CD4-positive, alpha-beta T cell treated with Interleukin-12 subunit alpha and Interleukin-12 subunit beta, for 1 hour (primary cell): ENCODE measurements at places on chromosomes 16 and 17.

DNA sequence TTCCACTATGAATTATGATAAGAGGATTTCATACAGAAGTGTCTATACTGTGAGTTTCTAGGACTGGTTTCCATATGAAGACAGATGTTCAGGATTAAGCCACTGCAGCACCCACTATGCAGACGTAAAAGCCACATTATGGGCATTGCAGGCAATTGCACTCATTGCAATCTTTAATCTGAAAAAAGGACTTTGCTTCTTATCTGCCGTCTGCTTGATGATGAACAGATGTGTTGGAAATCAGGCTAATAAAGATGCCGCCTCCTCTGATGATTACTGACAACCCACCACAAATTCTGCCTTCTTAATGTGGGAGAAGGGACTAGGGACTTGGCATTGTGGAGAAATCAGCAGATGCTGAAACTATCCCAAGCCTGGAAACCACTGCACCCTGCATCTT, 276.9 kb downstream of the IRF8 start:
- no peak for DNase-seq

- peak; percentile 81 for DNase-seq
These were observed at the start of gene ZBTB4 for GRCh38 chr17:7479213-7480088. Gene ZBTB4, minus strand, starts transcription at chr17:7479631. Its CDS starts 12,830 bp downstream, at chr17:7466801.

DNA sequence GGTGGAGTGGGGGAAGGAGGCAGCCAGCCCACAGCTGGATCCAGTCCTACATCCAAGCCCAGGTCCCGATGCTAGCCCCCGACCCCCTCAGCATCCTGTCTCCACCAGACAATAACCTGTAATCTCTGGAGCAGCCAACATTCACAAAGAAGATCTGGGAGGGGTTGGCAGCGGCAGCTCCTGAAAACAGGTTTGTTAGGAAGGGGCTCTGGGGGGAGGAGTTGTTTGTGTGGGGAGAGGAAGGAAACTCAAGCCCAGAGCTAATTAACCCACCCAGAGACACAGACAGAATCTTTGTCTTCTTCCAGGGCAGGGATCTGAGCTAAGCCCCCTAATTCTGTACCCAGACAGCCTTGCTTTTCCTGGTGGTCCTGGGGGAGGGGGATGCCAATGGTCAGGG, 4.6 kb upstream of the C17orf113 start:
- DNase-seq, result no peak

DNA sequence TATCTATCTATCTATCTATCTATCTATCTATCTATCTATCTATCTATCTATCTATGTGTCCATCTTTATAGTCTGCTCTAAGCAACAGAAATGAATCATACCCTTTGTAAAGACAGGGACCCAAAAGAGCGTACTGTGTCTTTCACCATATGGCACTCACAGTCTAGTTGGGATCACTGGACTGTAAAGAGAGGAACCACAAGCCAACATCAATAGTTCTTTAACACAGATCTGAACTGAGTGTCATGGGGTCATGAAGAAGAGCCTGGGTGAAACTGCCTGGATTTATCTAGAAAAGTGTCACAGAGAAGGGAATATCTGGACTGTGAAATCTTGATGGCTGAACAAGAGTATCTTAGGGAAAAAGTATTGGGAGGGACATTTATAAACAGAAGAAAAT, 619.1 kb upstream of the SOX9 start:
- no peak for DNase-seq

DNA sequence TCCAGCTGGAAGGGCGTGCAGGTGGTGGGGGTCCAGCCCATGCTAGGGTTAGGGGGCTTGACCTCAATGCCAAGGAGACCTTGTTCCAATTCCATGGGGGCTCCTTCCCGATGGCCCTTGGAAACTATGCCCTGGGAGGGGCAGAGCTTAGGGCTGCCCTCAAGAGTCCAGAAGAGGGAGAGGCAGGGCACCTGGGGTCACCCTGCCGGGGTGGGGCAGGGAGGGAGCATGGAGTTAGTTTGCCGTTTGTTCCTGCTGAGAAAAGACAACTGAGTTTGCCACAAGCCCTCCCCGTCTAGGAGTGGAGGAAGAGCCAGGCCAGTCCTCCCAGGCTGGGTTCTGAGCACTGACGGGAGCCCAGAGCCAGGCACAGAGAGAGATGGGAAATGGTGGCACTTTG, 21.4 kb downstream of the MMP15 start:
- DNase-seq, result no peak

DNA sequence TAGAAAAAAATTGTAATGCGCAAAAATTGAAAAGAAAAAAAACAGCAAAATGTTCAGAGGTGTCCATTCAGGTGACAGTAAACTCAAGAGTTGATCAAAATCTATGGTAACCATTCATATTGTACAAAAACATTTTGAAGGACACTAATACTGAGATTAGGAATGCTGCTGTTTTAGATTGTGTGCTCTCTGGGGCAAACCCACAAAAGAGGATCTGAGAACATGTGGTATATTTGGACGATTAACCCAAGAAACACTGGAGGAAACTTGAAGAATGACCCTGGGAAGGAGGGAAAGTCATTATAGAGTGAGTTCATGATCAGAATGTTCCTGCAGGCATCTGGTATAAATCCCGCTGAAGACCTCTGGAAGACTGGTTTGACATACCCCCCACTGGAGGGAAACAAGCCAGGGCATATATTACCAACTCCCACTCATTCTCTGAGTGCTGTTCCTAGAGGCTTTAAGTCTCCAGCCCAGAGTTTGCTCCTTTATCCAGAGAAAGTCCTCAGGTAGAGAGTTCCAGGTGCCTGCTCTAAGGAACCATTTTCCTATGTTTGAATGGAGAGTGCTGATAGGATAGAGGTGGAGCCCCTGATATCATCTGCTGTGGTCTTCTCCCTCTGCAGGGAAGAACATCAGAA, 1.2 kb downstream of the KRTAP4-2 start:
- no peak for DNase-seq

- no peak for DNase-seq
These were observed 168.5 kb downstream of the NPIPB11 start for GRCh38 chr16:29237971-29238370.

GRCh38 chr17:27282054-27282551, 11.8 kb upstream of the WSB1 start:
- no peak for DNase-seq
